ENCODE measurements at places on chromosomes 1 and 21.

- DNase-seq: no peak
These were observed 31.4 kb upstream of the PAXBP1 start for GRCh38 chr21:32802954-32803353.

GRCh38 chr1:63888984-63889383 lies 115.2 kb downstream of the ROR1 start:
- no peak for DNase-seq

GRCh38 chr1:18900303-18900841 lies 2.0 kb downstream of the ALDH4A1 start:
- DNase-seq: no peak

GRCh38 chr1:71232786-71233185 lies 152.0 kb upstream of the ZRANB2 start:
- DNase-seq: no peak

DNA sequence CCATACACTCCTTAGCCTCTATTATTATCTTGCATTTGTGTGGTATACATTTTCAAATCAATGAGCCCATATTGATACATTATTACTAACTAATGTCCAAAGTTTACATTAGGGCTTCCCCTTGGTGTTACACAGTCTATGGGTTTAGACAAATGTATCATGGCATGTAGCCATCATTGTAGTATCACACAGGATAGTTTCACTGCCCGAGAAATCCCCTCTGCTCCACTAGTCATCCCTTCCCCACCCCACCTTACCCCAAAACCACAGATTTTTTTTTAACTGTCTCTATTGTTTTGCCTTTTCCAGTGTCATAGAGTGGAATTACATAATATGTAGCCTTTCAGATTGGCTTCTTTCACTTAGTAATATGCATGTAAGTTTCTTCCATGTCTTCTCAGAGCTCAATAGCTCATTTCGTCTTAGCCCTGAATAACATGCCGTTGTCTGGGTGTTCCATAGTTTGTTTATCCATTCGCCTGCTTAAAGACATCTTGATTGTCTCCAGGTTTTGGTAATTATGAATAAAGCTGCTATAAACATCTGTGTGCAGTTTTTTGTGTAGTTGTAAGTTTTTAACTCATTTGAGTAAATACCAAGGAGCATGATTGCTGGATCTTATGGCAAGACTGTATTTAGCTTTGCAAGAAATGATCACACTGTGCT lies 86.4 kb upstream of the LYST start:
- no peak for DNase-seq

- no peak for DNase-seq
These were observed 213.3 kb upstream of the NFIA start for GRCh38 chr1:60868901-60869663.

GRCh38 chr1:169321539-169321938 lies 46.1 kb downstream of the NME7 start:
- DNase-seq: no peak

DNA sequence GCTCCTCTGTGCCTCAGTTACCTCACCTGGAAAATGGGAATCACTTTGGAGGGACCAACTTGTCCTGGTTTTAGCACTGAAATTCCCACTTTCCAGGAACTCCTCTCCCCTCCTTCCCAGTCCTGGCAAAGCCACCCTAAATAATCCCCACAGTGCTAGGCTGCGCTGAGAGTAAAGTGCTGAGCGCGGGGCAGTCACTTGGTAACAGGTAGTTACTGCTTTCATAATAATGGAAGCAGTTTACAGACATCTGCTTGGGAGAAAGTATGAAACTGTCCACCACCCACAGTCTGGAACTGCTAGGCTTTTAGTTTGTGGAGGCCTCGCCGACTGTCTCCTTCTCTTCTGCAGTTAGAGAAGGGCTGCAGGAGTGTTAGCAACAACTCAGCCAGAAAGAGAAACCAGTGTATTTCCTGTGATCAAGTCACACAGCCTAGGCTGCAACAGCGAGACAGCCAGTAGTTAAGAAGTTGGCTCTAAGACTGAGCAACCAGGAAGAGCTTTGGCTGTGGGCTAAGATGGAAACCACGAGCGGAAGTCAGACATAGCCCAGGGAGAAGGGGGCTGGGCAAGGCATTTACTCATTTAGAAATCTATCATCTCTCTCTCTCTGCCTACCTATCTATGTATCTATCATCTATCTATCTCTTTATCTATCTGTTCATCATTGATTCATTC lies 30.8 kb upstream of the ABCG1 start:
- no peak for DNase-seq

GRCh38 chr1:154405747-154406571 lies 816 bp downstream of the IL6R start:
- no peak for DNase-seq

- DNase-seq: no peak
These were observed 126.9 kb downstream of the LRIG2 start for GRCh38 chr1:113199760-113200455.

DNA sequence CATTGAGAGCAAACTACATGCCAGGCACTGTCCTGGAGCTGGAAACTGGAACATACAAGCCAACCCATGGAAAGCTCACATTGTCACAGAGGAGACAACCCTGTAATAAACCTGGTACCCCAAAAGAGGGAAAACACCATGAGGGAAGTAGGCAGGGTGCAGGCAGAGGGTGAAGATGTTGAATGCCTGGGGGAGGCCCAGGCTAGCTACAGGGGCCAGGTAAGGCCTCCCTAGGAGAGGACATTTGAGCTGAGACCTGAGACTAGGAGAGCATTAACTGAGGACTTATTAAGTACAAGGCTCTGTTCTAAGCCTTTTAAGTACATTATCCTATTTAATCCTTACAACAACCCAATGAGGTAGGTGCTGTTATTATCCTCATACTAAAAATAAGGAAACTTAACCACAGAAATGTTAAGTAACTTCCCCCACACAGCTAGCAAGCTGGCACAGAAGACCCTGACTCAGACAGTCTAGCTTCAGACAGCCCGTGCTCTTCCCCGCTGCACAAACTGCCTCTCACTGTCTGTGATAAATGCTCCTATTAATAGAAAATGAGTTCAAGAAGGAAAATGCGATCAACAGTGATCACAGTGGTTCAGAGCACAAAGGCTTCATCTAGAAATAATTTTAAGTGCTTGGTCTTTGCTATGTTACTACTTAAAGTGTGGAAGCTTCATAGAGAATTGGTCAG lies 41.8 kb downstream of the ZNF281 start:
- DNase-seq: no peak

DNA sequence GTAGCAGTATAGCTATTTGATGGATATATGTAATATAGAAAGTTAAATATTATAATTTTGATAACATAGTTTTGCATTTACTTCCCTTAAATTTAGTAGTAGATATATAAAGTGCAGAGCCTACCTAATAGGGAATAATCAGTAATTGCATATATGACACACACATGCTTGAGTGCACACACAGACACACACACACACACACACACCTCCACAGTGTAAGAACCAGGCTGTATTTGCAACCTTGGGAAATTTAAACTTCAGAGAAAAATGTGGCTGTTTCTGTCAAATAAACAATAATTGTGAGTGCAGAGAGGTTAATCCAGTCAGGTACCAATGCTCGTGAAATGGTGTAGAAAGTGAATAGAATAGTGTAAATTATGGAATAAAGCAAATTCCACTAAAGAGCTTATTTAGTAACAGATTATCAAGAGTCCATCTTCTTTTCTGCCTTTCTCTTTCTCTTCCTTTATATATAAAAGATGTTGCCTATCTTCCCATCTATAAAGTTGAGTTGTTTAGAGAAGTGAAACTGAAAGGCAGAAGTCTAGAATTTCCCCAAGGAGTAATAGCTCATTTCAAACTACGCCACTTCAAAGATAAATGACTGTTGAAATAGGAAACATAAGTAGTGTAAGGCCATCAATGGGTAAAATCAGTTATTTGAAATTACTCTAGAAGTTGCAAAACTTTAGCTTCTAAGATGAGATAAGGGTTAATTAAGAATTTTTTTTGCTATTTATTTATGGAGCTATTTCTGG lies 273.7 kb downstream of the SRGAP2C start:
- no peak for DNase-seq

GRCh38 chr1:160789702-160790611 lies 6.0 kb upstream of the LY9 start:
- no peak for DNase-seq

DNA sequence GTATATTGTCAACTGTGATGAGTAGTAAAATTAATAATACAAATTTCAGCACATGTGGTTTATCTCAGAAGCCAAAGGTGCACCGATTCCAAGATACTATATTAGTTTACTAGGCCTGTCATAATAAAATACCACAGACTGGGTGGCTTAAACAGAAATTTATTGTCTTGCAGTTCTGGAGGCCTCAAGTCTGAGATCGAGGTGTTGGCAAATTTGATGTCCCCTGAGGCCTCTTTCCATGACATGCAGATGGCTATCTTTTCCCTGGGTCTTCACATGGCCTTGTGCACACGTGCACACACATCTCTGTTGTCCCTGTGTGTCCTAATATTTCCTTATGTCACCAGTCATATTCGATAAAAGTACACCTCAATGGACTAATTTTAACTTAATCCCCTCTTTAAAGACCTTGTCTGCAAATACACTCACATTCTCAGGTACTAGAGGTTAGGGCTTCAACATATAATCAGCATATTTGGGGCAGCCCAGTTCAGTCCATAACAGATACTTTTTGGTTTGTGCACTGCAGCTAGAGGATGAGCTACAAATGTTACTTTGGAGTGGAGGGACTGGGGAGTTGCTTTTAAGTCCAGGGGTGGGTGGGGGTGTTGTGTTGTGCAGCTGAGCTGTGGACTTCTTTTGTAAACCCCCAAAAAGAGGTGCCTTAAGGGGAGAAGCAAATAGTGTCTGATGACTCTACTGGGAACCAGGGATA lies 21.4 kb downstream of the TSNAX start:
- no peak for DNase-seq

DNA sequence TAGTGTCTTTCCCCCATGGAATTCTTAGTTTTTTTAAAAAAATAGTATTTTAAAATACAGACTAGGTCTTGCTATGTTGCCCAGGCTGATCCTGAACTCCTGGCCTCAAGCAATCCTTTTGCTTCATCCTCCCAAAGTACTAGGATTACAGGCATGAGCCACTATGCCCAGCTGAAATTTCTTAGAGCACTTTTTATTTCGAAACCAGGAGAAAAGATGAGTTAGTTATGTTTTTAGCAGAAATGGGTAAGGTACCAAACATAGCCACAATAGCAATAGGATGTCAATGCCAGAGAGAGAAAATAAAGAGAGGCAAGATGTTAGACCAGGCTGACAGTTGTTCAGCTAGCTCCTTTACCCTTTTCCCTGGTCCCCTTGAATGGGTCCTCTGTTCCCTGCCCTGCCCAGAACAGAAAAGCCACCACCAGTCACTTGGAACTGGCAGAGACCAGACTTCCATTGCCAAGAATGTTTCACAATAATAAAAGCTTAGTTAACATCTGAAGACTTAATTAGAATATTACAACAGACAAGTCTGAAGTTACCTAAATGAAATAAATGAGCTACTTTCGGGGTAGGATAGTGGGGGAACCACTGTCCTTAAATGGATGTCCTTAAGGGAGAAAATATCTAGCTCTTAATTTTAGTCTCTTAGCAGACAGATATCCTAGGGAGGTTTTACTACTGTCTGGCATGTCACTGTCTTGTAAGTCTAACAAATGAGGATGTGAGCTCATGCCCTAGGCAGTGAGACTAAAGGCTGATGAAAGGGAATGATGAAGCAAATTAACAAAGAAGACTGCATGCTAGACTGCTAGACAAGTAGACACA lies 54.3 kb downstream of the ABL2 start:
- no peak for DNase-seq

DNA sequence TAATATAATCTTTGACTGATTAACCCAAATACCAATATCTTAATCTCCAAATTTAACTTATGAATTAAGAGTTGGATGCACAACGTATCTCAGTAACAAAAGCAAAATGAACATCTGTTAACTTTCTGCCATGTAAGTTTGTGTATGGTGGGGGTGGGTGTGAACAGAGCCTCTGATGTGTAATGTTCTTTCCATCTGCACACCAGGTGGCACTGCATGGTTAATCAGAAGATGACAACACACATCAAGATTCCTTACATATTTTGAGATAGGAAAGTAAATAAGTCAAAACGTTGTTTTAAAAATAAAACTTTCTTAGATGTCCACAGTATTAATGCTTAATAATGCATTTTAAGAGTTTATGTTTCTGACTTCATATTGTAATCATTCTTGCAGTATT lies 251.9 kb downstream of the DPYD start:
- DNase-seq: no peak

- no peak for DNase-seq
These were observed 42.9 kb downstream of the BATF3 start for GRCh38 chr1:212656730-212657129.

- DNase-seq: no peak
These were observed 159.2 kb downstream of the RUNX1 start for GRCh38 chr21:34889676-34890469.

DNA sequence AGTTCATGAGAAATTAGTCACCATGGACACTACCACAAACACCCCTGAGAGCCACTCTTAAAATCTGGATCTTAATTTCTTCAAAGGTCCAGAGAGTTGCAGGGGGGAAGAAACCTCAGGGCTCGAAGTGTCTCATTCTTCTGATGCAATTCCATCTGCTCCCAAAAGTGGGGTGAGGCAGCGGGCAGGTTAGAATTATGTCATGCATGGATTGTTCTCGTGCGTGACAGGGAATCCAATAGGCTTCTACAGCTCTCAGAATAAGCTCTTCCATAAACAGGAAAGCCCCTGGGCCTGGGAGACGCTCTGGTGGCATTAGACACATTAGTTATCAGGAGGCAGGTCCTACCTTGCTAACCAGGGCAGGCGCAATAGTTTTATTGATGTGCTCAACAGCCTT lies 8.4 kb downstream of the ENO1 start:
- no peak for DNase-seq

DNA sequence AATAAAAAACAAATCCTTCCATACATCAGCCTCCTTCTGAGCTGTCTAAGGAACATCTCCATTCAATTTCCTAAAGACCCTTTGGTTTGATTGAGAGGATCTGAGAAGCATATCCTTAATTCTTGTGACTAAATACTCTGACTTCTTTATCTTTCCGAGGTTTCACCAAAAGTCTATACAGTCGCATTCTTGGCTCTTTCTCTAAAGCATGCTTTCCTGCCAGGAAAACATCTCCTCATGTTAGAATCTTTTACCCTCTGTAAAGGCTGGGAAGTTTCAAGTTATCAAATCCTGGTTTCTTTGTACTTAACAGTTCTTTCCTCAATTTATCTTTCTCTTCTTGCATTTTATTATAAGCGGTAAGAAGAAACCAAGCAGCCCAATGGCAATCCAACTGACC lies 630.4 kb downstream of the PTPRC start:
- DNase-seq: no peak

DNA sequence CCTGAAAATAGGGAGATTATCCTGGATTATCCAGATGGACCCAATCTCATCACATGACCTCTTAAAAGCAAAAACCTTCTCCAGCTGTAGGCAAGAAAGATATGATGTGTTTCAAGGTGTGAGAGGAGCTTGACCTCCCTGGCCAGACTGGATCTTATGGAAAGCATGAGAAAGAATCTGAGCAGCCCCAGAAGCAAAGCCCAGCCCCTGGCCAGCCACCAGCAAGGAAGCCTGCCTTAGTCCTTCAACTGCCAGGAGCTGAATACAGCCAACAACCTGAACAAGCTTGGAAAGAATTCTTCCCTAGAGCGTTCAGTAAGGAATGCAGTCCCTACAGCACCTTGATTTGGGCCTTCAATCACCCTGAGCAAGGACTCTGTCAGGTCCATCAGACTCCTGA lies 375.0 kb upstream of the CHRM3 start:
- no peak for DNase-seq

Measured in cortex of kidney (tissue), 1 donor.